Psoas muscle (tissue), 8 donors: ENCODE measurements at places on chromosomes 12 and 14. TPM values are rescaled to one million over a fixed set of nuclear protein-coding genes. Genes with fewer than 3 reads are reported as not detected.

UTP20 gene
- total RNA-seq = 11.4 TPM

SMAGP gene
- total RNA-seq = 2.9 TPM

REM2 gene
- total RNA-seq = not detected

- H3K4me3 ChIP-seq = no peak overlapping the region
- no peaks in the 10 kb centered on the region for H3K27me3 ChIP-seq
- DNase-seq = no peak
- H3K36me3 ChIP-seq = no peaks in the 10 kb centered on the region
- no peak overlapping the region for H3K27ac ChIP-seq
Measured at GRCh38 chr12:57964421-57964820, 23.1 kb downstream of the ATP23 start.

KIAA0586 gene
- total RNA-seq = 7.4 TPM

DNA sequence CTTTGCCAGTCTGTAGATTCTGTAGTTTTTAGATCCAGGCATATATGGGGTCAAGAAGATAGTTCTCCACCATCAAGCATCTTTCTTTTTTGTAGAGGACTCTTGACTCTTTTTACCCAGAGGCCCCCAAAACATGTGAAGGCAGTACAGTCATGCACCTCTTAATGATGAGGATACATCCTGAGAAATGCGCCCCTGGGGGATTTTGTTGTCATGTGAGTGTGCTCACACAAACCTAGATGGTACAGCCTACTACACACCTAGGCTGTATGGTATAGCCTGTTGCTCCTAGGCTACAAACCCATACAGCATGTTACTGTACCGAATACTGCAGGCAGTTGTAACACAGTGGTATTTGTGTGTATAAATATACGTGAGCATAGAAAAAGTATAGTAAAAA lies 23.0 kb downstream of the EVL start:
- no peak for DNase-seq
- H3K27ac ChIP-seq = no peak overlapping the region
- no peaks in the 10 kb centered on the region for H3K4me1 ChIP-seq
- H3K36me3 ChIP-seq = peaks cover 27% of the 10 kb centered on the region
- H3K27me3 ChIP-seq = no peaks in the 10 kb centered on the region

DNA sequence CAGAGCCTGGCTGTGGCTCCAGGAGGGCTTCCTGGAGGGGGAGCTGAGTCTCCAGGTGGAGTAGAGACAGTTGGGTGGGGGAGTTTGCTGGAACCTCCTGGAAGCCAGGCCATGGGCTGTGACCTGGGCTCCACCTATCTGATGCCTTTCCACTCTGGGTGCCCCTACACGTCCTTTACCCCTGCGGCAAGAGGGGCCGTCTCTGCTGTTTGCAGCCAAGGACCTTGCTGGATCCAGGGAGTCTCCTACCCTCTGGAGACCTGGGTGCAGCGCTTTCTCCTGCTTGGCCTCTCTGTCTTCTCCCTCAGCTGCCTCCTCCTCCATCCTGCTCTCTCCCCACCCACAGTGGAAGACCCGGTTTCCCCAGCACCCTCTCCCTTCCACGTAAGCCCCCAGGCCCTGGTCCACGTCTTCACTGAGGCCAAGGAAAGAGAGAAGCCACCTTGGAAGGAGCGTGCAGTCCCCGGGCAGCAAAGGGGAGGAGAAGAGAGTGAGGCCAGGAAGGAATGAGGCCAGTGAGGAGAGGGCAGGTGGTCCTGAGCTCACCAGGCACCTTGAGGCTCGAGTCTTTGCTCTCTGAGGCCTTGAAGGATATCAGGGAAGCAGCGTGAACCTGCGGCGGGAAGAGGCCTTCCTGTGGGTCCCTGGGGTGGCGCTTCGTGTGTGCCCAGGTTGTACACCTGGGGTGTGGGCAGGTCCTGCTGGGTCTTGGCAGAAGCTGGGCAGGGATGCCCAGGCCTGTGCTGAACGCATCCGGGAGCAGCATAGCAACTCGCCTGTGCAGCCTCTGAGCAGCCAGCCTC lies 294.3 kb upstream of the RTL1 start:
- no peak overlapping the region for H3K4me3 ChIP-seq
- H3K27me3 ChIP-seq = peaks cover 5% of the 10 kb centered on the region
- no peaks in the 10 kb centered on the region for H3K4me1 ChIP-seq

COA8 gene
- 101 TPM for total RNA-seq
